GM12878 (cell line): ENCODE measurements at places on chromosomes 13 and 19. TPM values are rescaled to one million over a fixed set of nuclear protein-coding genes. Genes with fewer than 3 reads are reported as not detected.

Gene C19orf73
- polyA plus RNA-seq = 1.6 and 2.6 TPM in 2 replicates

DNA sequence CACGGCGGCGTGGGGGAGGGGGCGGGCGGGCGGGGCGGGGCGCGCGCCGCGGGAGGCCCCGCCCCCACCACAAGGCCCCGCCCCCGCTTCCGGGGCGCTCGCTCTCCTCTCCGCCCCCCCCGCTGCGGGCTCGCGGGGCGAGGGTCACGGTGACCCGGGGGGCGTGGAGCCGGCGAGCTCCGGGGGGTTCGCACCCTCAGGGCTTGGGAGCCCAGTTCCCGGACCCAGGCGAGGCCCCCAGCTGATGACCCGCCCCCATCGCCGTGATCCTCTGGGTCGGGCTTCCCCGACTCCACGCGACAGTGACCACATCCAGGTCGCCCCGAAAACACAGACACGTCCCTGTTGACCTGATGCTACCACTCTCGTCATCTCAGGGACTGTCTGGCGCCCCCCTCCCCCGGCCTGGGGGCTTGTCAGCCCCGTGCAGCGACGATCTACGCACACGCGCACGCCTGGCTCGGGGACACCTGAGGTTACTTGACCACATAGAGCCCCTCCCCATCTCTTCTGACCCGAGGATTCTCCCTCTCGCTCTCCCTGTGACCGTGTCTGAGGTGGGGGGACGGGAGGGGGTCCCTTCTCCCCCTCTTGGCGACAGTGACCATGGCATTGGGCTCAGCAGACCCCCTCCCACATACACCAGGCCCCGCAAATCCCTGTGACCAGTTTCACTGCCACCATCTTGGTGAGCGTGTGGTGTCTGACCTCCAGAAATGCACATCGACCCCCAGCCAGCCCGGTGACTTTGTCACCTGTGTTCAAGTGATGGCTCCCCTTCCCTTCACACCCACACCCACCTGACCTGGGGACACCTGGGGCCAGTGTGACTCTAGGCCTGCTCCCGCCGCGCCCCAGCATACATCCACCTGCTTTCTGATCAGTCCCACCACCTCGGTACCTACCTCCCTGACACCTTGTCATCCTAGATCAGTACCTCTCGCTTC lies 670 bp downstream of the MAP2K7 start:
- DNase-seq = no peak

Gene KLK15
- not detected in 2 replicates for polyA plus RNA-seq

Gene PCDH20
- not detected in 2 replicates for polyA plus RNA-seq
